ENCODE measurements at places on chromosomes 12 and 14.
A peak's percentile ranks its signal among the peaks of the same experiment; 100 is the strongest.

GRCh38 chr14:31477248-31477647 lies 10.6 kb downstream of the GPR33 start:
- DNase-seq = no peak

DNA sequence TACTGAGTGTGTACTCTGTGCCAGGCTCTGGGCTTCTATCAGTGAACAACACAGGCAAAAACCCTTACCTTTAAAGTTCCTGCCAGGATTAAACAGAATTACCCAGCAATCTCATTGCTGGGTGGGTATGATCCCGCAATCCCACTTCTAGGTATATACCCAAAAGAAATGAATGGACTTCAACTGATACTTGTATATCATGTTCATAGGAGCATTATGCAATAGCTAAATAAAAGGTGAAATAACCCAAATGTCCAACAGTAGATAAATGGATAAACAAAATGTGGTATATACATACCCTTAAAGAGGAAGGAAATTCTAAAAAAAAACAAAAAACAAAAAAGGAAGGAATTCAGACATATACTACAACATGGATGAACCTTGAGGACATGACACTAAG lies 14.7 kb downstream of the DAZAP2 start:
- DNase-seq = no peak

DNA sequence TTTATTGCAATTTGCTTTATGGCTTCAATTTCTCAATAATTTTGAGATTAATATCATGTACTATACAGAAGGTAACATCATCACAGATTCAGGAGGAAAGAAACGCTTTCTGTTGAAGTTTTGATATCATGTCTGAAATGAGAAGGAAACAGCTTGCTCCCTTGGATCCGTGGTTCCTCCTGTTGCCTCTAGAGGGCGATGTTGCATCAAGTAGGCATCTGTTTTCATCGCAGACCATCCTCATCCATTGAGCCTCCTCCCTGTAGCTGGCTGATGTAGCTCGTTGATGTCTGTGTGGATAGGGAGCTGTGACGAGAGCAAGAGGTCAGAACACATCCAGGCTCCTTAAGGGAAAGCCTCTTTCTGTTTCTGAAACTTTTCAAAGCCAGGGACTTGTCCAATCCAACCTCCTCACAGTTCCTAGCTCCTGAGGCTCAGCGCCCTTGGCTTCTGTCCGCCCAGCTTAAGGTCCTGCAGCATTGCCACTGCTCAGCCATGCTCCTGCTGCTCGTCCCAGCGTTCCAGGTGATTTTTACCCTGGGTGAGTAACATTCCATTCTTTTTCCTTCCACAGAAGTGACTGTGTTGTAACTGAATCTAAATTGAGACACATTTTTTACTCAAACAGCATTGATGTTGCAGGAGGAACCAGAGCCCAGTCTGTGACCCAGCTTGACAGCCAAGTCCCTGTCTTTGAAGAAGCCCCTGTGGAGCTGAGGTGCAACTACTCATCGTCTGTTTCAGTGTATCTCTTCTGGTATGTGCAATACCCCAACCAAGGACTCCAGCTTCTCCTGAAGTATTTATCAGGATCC lies 304.8 kb upstream of the OR4E1 start:
- no peak for DNase-seq

DNA sequence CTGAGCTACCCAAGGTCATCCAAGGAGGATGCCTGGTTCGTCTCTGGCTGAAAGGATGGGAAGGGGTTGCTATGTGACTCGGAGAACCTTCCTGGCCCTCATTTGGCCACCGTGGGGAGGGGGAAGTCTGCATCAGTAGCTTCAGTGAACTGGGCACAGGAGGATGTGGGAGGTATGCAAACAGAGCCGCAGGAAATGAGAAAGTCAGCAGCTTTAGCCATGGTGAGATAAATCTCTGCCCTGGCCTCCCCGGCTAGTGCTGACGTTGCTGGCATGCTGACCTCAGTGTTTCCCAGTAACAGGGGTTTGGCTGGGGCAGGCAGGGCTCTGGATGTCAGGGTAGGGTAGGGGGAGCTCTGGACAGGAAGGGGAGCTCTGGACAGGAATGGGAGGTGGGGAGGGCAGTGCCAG lies 2.3 kb upstream of the CEBPE start:
- DNase-seq = no peak

GRCh38 chr12:73445658-73446324 lies 1091.8 kb upstream of the ATXN7L3B start:
- no peak for DNase-seq

GRCh38 chr14:50083467-50084337 lies 32.7 kb downstream of the VCPKMT start:
- peak; percentile 62 for DNase-seq

DNA sequence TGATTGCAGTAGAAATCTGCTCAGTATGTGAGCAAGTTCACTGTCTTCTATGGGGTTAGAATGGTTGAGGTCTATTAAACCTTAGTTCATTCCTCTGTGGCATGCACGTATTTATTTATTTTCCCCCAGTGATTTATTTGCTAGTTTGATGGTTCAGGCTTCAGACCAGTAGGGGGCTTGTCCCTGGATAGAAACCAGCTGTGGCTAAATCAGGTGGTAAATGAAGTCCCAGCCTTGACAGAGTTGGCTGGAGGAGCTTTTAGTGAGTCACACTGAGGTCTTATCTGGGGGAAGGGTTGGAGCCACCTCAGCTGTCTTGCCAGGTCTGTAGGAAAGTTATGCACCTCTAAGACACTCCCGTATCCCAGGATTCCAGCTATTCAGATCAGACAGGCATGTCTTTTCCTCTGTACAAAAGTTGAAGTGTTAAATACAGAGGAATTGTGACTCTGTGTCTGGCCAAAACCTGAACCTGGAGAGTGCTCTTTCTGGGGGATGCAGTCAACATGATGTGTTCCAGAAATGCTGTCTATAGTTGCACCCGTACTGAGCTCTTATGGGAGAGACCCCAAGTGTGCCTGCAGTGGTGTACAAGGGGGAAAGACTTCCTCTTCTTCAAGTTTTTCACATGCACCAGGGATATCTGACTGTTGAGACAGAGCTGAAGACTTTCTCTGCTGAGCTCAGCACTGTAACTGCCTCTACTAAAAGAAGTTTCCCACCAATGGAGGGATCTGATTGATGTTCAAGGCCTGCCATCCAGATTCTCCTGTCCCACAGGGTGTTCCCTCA lies 1322.1 kb downstream of the TMEM121 start:
- DNase-seq = no peak

- DNase-seq = no peak
Observed at GRCh38 chr12:106284358-106285105, 18.0 kb upstream of the TCP11L2 start.

- DNase-seq = no peak
Observed at GRCh38 chr14:51546603-51547258, 105.0 kb upstream of the FRMD6 start.

- DNase-seq = no peak
Observed at GRCh38 chr12:46585854-46586621, 213.5 kb upstream of the SLC38A2 start.

DNA sequence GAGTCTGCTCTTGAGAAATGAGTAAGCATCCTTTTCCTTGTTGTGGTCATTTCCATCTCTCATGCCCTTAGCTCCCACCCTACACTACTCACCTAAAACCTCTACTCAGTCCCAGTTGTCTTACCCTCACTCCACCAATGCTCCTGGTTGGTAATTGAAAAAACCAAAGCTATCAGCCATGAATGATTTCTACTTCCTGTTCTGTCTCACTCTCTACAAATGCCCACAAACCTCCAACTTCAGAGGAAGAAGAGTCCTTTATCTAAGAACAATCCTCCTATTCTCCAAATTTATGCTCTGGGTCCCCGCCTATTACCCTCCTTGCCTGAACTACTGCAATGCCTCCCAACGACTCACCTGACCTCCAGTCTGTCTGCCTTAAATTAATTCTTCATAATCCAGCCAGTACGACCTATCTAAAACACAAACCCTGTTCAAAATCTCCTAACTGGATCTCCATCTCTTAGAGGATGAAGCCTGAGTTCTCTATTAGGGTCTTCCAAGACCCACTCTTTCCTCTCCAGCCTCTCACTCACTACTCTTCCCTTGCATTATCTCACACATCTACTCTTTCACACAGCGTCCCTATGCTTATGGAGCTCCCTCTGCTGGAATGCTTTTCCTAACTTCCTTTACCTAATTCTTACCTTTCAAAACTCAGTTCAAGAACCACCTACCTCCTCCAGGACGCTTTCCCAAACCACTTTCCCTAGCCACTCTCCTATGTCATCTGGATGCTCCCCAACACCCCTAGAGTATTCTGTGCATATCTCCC lies 2.2 kb downstream of the DHRS1 start:
- no peak for DNase-seq

DNA sequence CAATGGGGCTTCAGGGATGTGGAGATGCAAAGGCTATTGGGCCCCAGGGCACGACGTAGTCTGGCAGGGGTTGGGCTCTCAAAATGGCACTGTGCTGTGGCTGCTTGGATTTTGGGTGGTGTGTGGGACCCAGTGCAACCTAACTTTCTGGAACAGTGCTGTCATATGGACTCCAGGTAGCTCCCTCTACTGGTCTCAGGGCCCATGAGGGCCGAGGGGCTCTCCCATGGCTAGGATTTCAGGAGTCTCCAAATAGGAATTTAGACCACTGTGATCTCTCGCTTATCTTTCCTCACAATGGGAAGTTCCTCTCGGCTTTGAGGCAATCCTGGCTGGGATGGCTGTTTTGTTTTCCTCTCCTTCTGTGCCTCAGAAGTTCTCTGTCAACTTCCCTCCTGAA lies 68.2 kb upstream of the MUCL1 start:
- no peak for DNase-seq

- no peak for DNase-seq
Observed at GRCh38 chr12:48119834-48120195, 651 bp downstream of the PFKM start.

- no peak for DNase-seq
Observed at GRCh38 chr12:1695886-1696670, 5.2 kb downstream of the ADIPOR2 start.

GRCh38 chr12:52413782-52414345 lies 7.7 kb upstream of the KRT82 start:
- DNase-seq = no peak

DNA sequence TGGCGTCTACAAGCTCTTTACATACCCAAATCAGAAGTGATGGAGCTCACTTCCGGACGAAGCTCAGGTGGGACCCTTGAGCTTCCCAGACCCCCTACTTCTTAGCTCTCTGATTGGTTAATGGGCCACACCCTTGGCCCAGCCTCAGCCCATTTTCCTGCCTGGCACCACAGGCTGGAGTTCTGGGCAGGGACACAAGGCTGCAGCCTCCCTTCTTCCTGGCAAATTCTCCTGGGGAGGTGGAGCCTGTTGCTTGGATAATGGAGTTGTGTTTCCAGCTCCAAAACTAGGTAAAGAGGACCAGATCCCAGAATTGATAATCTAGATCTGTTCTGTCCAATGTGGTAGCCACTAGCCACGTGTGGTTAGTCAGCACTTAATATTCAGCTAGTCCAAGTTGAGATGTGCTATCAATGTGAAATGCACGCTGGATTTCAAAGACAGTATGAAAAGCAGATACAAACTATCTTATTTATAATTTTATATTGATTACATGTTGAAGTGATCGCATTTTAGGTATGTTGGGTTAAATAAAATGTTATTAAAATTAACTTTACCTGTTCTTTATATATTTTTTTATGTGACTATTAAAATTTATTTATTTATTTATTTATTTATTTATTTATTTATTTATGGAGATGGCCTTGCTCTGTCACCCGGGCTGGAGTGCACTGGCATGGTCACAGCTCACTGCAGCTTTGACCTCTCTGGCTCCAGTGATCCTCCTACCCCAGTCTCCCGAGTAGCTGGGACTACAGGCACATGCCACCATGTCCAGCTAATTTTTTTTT lies 12.6 kb upstream of the FAIM2 start:
- no peak for DNase-seq

DNA sequence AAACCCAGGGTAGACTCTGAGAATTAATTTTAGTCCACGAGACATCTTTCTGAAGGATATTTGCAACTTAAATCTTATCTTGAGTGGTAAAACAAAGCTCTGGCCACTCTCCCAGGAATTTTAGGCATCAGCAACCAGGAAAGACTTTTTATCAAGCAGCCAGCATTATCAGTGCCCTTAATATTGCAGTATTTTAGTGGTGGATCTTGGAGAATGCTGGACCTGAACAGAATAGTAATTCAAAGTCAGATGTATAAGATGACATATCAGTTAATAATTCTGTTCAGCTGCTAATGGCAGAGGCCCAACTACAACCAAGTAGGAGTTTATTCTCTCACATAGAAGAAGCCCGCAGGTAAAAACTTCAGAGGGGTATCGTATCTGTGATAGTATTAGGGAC lies 59.0 kb upstream of the CRY1 start:
- no peak for DNase-seq

DNA sequence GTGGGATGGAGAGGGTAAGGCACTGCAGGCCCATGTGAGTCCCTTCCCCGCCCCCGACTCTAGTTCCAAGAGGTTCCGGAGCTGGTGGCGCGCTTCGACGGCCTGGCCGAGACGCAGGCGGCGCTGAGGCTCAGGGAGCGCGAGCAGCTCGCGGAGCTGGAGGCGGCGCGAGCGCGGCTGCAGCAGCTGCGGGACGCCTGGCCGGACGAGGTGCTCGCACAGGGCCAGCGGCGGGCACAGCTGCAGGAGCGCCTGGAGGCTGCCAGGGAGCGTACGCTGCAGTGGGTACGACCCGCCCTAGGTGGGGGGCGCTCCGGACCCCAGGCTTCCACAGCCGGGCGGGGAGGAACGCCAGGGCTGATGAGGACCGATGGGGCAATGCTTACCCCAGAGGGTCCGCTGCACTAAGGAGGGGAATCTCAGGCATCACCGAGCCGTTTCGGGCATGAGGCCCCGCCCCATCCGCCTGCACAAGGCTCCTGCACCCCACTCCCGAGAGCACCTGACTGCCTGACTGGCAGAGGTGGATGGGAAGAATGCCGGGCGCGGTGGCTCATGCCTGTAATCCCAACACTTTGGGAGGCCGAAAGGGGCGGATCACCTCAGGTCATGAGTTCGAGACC lies 4.9 kb downstream of the CFAP73 start:
- no peak for DNase-seq

GRCh38 chr12:3661028-3661427 lies 91.9 kb downstream of the CRACR2A start:
- DNase-seq = no peak

DNA sequence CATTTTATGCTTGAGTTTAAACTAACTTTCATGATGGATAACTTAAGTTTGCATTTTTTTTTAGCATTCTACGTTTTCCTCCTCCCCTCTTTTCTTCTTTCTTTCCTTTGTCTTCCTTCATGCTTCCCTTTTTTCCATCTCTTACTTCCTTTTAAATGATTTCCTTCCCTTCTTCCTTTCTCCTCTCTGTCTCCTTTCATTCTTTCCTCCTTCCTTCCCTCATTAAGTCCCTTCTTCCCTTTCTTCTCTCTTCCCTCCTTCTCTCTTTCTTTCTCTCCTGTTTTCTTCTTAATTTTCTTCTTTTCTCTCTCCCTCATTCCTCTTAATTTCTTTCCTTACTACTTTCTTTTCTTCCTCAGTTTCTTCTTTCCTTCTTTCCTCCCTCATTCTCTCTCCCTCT lies 376.0 kb downstream of the LRIG3 start:
- DNase-seq = no peak

DNA sequence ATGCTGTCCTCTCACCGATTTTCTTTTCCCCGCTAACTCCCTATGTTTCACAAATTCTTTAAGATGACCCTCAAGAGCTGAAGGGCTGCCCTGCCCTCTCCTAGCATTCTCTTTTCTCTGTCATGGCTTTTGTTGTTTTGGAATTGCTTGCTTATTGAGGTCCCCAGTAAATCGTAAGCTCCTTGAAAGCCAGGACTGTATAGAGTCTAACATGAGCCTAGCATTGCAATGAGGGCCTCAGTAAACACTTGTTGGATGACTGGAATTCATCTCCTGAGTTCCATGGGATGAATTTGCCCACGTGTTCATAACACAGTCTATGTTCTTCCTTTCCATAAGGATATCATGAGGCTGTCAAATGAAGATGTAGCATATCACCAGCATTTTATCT lies 92.2 kb downstream of the APAF1 start:
- no peak for DNase-seq

All from activated CD8-positive, alpha-beta memory T cell treated with anti-CD3 and anti-CD28 coated beads for 48 hours (primary cell).